Skeletal muscle tissue (tissue), 5 donors: ENCODE measurements at places on chromosomes 4 and X. TPM values are rescaled to one million over a fixed set of nuclear protein-coding genes. Genes with fewer than 3 reads are reported as not detected.

CISD2 gene
- total RNA-seq = 21.9 TPM

SYTL4 gene
- 2.6 TPM for total RNA-seq

GPRIN3 gene
- total RNA-seq = 3.7 TPM

KIF4A gene
- total RNA-seq = 3.7 TPM

SMR3B gene
- total RNA-seq = not detected
